ENCODE measurements at places on chromosomes 11 and 22.

GRCh38 chr11:104003491-104003890 lies 32.9 kb upstream of the DDI1 start:
- no peak for DNase-seq

GRCh38 chr22:31857247-31857646 lies 87.1 kb upstream of the YWHAH start:
- no peak for DNase-seq

- DNase-seq = no peak
Measured at GRCh38 chr11:124882339-124883071, 15.2 kb downstream of the ROBO4 start.

DNA sequence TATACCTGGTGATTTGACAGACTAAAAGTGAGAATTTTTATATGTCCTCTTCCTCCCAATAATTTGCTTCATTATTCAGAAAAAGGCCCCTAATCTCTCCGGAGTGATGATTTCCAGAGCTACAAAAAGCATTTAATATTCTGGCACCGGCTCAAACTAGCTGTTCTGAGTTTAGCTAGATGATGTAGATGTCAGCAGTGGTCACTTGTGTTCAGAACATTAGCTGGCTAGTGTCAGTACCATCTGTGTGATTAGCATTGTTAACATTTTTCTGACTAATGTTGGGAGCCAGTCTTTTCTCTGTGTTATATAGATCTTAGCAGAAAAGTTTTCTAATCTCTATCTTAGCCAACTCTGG lies 68.7 kb upstream of the RRM1 start:
- DNase-seq = no peak

DNA sequence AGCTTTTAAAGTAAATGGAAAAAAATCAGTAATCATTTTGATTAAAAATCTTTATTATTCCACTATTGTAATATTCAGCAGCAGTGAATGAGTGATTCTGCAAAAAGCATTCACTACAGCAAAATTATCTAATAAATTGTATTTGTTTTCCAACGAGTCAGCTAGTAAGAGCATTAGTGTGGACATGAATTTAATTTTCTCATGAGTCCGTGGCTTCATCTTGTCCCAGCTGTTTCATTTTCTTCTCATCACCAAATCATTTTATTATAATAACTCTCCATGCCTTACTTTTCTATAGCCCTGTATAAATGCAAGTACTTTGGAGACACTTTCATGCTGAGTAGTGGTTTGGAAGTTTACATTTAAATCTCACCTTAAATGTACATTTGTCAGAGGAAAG lies 66.2 kb downstream of the FANCF start:
- no peak for DNase-seq

DNA sequence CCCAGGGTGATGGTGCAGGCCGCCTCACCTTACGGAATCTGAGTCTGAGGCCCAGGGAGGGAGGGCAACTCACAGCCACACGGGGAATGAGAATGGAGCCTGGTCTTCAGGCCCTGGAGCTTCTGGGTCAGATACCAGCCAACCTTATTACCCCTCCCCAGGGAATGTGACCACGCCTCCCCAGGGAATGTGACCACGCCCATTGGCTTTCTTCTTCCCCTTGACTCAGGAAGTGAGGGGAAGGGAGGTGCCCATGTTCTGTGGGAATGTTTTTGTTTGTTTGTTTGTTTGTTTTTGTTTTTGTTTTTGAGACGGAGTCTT lies 57.5 kb upstream of the RBFOX2 start:
- no peak for DNase-seq

- no peak for DNase-seq
Measured at GRCh38 chr11:109037856-109038780, 373.2 kb downstream of the DDX10 start.

- DNase-seq = no peak
Measured at GRCh38 chr11:134407321-134407828, 4.7 kb downstream of the B3GAT1 start.

DNA sequence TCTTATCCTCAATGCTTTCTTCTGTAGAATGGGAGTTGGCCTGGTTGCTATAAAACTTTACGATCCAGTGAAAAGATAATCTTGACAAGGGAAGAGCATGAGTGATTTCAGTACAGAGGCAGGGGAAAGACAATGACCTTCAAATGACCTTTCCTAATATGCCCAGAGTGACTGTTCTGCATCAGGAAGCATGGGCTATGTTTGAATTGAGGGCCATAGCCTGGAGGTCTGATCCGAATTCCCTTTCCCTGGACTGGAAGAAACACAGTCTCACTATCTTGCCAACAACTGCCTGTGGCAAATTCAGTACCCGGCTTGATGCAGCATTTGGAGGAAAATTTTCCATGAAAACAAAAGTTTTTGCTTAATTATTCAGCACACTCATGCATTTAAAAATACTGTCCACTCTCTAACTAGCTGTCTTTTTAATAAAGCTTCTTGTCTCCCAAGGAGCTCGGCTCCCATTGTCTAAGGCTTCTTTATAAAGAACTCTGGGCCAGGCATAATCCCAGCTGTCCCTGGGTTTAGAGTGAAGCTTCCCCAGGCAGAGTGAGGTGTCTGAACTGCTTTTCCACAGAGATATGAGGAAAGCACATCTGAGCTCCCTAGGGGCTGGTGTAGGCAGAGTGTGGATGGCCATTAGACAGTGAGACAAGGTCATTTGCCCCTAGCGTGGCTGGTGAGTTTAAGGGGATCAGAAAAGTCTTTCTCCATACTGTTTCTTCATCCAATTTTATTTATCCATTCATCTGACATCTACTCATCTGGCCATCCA lies 132.7 kb upstream of the CADM1 start:
- DNase-seq = no peak

DNA sequence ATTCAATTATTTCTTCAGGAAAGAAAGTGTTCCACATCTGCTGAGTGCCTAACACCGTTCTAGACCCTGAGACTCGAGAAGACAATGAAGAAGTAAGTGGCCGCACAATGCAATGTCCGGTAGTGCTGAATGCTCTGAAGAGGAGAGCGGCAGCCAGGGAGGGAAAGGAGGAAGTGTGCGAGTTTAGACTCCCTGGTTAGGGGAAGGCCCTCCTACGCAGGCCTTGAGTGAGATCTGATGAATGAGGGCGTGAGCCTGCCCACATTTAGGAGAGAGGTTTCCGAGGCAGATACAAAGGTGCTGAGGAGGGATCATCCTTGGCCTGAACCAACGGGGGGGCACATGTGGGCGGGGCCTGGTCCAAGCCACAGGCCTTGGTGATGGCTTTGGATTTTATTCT lies 558.6 kb downstream of the NTM start:
- DNase-seq = no peak

DNA sequence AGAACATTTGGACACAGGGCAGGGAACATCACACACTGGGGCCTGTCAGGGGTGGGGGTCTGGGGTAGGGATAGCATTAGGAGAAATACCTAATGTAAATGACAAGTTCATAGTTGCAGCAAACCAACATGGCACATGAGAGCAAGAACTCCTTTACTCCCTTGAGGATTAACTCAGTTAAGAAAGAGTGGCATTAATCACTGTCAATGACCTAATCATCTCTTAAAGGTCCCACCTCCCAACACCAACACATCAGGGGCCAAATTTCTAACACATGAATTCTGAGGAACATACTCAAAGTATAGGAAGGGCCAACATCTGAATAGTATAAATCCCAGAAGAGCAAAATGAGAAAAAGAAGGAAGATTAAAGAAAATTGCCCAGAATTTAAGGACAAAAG lies 272.9 kb downstream of the SWAP70 start:
- DNase-seq = no peak

- DNase-seq = peak; percentile 73
Measured at GRCh38 chr11:35144136-35144741, 5.3 kb downstream of the CD44 start.

GRCh38 chr22:23649071-23649501 lies 17.0 kb upstream of the DRICH1 start:
- DNase-seq = no peak

DNA sequence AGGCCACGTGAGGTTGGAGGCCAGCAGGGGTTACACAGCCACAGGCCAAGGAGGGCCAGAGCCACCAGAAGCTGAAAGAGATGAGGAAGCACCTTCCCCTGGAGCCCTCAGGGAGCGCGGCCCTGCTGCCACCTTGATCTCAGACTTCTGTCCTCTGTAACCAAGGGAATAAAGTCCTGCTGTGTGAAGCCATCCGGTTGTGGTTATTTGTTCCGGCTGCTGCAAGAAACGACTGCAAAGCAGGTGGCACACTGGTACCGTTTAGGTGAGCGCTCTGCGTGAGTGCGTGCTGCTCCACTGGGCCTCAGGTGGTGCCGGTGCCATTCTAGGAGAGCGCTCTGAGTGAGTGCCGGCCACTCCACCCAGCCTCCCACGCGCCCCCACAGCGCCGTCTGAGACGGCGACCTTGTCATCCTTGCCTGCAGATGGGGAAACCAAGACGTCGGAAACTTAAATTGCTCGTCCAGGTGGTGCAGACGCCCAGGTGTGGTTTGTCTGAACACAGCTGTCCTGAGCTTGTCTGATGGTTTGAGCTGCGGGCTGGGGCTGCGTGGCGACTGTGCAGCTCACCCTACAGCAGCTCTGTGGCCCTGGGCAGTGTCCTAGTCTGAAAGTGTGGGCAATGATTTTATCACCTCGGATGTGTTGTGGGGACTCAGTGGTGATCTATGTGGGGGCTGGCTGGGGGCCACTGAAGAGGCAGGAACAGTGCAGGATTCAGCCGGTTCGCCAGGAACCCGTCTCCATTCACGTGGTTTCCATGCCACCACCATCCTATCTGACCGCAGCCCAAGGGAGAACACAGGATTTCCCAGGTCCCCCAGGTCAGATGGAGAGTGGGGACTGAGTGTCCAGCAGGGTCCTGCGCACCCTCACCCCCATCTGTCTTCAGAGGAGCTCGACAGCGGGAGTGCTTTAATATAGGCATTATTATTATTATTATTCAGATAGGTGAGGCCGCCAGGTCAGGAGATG lies 4.6 kb upstream of the MRGPRG start:
- DNase-seq = no peak

DNA sequence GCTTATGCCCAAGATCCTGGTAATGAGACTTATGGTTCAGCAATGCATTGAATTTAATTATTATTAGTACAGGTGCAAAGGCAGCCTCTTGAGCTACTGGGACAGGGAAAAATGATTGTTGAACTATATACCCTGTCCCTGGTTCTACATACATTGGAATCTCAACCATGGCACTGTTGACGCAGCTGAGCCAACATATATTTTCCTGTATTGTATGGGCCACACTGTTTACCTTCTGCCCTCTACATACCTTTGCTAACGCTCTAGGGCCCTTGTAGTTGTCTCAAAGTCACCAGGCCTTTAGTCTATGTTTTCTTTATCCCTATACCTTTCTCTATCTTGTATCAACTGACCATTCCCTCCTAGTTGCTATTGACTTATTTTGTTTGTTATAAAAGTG lies 22.6 kb downstream of the KREMEN1 start:
- DNase-seq = no peak

GRCh38 chr11:122723576-122723975 lies 68.1 kb downstream of the UBASH3B start:
- DNase-seq = no peak

DNA sequence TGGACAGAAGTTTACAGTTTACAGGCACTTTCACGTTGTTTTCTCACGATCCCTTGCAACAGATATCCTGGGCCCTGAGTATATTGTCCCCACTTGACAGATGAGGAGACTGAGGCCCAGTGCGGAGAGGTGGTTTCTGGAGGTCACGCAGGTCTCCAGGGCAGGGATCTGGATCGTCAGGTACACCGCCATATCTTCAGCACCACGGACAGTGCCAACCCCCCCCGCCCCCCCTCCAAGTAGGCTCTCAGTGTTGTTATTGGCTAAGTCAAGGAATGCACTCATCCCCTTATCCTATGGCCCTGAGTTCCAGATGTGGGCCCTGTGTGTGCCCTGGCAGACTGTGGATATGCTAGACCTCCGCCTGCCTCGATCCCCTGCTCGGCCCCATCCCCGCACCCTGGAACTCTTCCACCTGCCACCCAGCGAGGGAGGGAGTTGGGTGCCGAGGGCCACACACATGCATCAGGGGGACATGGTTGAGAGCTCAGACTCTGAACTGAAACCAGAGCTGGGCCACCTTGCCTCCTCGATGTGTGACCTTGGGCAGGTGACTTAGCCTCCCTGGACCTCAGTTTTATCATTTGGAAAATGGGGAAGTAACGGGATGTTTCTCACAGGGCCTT lies 37.5 kb downstream of the MPPED1 start:
- no peak for DNase-seq
